ENCODE measurements at places on chromosomes 6 and 20. TPM values are rescaled to one million over a fixed set of nuclear protein-coding genes. Genes with fewer than 3 reads are reported as not detected.

The AKAP12 gene
- 29.1 TPM for total RNA-seq

The ANKEF1 gene
- total RNA-seq, result 7.4 TPM

The OR2J3 gene
- not detected for total RNA-seq

The MICAL1 gene
- total RNA-seq, result 60.7 TPM

The DZANK1 gene
- total RNA-seq, result 2.1 TPM

The CPNE5 gene
- total RNA-seq, result 1.9 TPM

The TRIM15 gene
- not detected for total RNA-seq

The MYB gene
- 2.5 TPM for total RNA-seq

The RAB44 gene
- 0.26 TPM for total RNA-seq

The GLP1R gene
- not detected for total RNA-seq

The PEX3 gene
- total RNA-seq, result 15.6 TPM

The DPPA5 gene
- not detected for total RNA-seq
